Glomerular endothelial cell (primary cell): ENCODE measurements at places on chromosomes 2 and 18. TPM values are rescaled to one million over a fixed set of nuclear protein-coding genes. Genes with fewer than 3 reads are reported as not detected.
A peak's percentile ranks its signal among the peaks of the same experiment; 100 is the strongest.

Gene HSPD1
- 153 and 164 TPM in 2 replicates for total RNA-seq

Gene GAD1
- total RNA-seq, result 0.35 TPM in 1 of 2 replicates, not detected in the other

Gene ITGAV
- total RNA-seq, result 200 and 227 TPM in 2 replicates

Gene UGT1A10
- total RNA-seq, result not detected in 2 replicates

Gene PPIL3
- 29.0 and 32.5 TPM in 2 replicates for total RNA-seq

Gene KIF1A
- total RNA-seq, result 0.97 and 1.2 TPM in 2 replicates

Gene SNX17
- total RNA-seq, result 86.8 and 108 TPM in 2 replicates

Gene LYPD6B
- 0.53 and 1.3 TPM in 2 replicates for total RNA-seq

Gene ALS2
- 20.8 and 23.5 TPM in 2 replicates for total RNA-seq

DNA sequence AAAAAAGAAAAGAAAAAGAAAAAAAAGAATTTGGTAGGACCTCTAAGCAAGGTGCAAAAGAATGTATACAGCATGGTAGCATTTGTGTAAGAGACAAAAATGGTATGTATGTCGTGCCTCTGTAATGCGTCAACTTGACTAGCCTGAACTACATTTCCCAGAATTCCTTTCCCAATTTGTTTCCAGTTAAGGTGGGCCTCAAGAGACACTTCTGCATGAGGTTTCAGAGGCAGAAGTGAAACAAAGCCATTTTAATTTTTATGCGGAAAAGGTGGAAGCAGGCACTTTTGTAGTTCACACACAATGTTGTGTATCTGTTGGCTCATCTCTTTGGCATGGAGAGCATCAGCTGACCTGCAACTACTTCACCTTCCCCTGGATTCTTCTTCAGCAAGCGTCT, 56.5 kb upstream of the PAPOLG start:
- DNase-seq, result no peak

DNA sequence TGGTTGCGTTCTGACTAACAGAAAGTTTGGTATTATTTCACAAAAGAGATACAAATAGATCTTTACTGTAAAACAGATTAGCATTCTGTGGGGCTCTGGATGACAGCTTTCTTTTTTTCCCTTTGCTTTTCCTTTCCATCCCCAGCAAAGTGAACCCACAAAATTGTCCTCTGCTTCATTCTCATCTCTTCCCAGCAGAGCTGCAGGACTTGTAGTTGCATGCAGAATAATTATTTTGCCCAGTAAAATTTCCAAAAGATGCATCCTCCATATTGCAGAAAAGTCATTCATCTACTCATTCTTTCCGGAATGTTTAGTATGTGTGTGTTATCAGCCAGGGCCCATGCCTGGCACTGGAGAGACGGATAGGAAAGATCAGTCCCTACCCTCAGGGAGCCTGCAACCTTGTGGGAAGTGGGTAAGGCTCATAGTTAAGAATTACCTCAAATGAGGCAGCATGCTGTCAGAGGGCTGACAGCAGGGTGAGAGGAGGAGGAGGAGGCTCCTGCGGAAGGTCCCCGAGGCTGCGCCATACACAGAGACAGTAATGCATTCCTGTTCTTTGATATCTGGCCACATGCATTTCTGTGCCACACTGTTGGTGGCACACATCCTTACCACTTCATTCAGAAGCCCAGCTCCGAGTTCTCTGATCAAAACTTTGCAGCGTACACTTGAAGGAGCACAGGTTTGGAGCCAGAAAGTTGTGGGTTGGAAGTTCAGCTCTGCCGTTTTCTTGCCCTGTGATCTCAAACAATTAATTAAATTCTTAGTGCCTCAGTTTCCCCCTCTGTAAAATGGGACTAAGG, 225.4 kb downstream of the MYCN start:
- no peak for DNase-seq

DNA sequence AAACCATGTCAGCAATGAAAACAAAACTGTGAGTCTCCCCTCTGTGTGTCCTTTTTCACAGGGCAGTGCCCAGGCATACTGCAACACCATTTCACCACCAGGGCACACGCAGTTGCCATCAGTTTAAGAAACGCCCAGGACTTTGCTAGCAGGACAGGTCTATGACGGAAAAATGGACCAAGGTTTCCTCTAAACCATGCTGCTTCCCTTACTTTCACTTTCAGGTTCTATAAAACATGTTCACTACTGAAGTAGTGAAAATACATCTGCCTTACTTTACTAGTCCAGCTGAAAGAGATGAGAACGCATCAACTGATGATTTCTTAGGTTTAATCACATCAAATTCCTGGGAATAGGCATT, 110.5 kb downstream of the TCF4 start:
- peak; percentile 45 for DNase-seq

GRCh38 chr2:13114391-13114790, 397.7 kb downstream of the TRIB2 start:
- no peak for DNase-seq

GRCh38 chr2:75592030-75592429, 31.3 kb upstream of the EVA1A start:
- DNase-seq, result no peak

DNA sequence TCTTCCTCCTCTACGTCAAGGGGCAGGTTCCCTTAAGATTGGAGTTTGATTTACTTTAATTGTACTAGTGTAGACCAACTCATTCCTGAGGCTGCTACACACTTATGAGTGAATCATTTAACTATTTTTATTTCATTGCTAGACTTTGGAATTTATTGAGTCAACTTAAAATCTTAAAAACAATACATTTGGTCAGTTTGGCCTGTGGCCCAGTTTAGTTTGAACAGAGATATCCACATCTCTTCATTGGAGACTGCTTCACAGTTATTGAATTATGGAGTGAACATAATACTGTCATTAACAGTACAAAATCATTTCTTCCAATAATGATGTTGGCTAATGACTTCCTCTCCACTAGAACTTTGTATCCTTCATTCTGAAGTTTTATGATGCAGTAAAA, 34.5 kb upstream of the STPG4 start:
- DNase-seq, result peak; percentile 58

DNA sequence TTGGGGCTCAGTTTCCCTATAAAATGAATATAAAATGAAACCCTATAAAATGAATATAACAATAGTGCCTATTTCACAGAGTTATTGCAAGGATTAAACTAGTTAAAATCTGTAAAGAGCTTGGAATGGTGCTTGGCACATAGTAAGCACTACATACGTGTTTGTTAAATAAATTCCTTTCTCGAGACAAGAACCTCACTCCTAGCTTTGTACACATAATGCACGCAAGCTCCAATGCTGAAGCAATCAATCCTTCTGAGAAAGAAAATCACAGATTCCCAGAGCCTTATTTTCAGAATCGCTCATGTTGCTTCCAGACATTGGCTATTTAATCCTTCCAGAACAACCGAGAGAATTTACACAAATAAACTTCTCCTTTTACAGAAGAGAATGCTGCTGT, 440.9 kb downstream of the IRS1 start:
- no peak for DNase-seq

DNA sequence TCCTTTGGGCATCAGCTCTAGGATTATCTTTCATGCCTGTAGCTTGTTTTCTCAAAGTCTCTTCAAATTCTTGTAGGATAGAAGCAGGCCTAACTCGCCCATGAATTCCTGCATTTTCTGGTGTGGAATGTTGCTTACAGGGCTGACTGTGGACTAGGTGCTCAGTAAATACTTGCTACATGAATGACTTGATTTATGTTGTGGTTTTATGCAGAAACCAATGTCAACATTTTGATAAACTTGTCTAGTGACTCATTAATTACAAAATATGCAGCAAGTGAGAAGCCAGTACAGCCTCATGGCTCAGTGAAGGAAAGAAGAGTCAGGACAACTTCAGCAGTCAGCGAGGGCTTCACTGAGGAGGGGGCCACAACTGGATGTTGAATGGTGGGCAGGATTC, 110.6 kb upstream of the SIX2 start:
- no peak for DNase-seq

DNA sequence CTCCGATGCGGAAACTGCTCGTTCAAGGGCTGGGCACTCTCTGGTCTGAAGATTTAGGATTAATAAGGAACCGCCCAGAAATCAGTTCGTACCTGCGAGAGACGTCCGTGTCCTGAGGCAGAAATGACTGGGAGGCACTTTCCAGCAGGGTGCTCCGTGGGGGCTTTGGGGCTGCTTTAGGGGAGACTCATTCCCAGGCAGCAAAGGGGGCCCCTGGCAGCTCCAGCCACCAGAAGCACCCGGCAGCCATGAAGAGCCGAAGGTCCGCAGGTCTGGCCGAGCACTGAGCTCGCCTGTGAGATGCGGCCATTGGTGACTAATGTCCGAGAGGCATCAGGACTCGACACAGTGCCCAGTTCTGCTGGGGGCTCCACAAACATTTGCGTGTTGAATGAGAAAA, 20.9 kb downstream of the KCNG2 start:
- no peak for DNase-seq

DNA sequence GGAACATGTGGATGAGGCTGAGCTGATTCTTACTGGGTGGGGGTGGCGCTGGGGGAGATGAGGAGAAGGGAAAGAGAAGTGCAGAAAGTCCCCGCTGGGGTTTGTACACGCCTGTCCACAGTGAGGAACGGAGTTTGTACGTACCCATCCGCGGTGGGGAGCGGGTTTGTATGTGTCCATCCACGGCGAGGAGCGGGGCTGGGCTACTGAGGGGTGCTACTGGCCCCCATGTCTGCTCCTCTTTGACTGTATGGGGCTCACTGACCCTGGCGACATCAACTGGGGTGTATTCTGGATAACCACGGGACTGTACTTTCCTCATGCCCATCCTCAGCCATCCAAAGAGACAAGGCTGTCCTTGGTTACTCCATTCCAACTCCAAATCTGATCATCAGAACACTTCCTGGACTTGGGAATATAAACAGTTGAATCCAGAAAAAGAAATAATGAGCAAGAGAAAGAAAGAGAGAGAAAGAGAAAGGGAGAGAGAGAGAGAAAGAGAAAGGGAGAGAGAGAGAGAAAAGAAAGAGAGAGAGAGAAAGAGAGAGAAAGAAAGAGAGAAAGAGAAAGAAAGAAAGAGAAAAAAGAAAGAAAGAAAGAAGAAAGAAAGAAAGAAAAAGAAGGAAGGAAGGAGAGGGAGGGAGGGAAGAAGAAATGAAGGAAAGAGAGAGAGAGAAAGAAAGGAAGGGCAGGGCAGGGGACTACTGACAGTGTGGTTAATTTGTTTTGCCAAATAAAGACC, 21.0 kb downstream of the MAL start:
- no peak for DNase-seq

GRCh38 chr18:23585007-23585871, 1.1 kb downstream of the NPC1 start:
- DNase-seq, result no peak

DNA sequence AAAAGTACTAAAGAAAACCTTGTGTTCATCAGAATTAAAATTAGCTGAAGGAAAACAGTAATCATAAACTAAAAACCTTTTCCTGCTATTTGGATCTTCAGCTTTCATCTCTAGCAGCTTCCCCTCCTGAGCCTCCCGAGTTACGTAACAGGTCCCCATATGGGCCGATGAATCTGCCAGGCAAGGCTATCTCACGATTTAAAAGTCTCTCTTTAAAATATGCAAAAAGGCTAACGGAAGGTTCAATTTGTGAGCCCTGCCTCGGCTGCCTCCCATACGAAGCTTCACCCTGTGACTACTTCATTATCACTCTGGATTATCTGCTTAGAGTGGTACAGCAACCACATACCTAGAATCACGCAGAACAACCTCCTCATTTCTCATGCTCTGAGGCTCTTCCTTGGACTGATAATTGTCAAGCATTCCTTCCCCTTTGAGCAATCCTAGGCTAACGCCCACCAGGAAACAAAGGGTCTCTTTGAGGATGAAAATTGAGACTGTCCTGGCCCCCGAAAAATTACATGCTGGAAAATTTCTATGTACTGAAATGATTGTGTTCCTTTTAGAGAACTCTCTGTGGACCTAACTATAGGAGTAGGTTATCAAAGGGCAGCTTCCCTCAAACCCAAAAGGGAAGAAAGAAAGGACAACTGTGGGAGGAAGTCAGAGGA, 147.4 kb downstream of the ZEB2 start:
- DNase-seq, result no peak

DNA sequence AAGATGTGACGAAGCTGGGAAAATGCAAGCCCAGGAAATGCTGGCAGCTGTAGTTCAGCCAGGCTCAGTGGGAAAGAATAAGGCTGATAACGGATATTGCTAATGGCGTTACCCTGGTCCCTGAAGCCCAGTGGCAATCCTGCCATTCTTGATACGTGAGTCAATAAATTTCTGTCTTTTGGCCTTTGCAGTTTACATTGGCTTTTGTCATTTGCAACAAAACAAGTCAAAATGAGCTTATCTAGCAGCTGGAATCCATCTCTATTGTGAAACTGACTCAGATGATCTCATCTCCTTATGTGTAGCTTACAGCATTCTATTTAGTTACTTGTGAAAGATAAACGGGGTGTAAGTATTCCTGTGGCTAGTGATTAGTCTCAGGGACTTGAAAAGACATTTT, 43.8 kb downstream of the ARL6IP6 start:
- peak; percentile 9 for DNase-seq

- no peak for DNase-seq
Observed at GRCh38 chr2:229888031-229888430, 33.8 kb downstream of the TRIP12 start.

- DNase-seq, result no peak
Observed at GRCh38 chr18:50014606-50015005, 180.3 kb downstream of the MYO5B start.
